Stimulated activated naive CD4-positive, alpha-beta T cell treated with Interleukin-2 at 50 U/mL for 16 hours (primary cell): ENCODE measurements at places on chromosomes 13 and 19.

DNA sequence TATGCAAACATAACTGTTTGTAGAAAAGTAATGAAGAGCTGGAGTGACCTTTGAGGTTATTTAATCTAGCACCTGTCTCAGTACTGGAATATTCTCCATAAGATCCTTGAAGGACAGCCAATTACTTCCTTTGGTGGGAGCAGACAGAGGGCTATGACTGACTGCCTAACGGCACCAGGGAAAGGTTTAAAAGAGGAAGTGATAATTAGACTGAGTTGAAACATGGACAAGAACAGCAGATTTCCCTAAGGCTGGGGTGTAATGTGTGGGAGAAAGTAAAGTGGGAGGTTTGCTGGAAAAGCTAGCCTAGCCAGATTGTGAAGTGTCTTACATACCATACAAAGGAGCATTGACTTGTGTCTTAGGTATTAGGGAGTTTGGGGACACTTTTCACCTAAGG is 191.3 kb upstream of the PCDH9 start:
- no peak for DNase-seq

DNA sequence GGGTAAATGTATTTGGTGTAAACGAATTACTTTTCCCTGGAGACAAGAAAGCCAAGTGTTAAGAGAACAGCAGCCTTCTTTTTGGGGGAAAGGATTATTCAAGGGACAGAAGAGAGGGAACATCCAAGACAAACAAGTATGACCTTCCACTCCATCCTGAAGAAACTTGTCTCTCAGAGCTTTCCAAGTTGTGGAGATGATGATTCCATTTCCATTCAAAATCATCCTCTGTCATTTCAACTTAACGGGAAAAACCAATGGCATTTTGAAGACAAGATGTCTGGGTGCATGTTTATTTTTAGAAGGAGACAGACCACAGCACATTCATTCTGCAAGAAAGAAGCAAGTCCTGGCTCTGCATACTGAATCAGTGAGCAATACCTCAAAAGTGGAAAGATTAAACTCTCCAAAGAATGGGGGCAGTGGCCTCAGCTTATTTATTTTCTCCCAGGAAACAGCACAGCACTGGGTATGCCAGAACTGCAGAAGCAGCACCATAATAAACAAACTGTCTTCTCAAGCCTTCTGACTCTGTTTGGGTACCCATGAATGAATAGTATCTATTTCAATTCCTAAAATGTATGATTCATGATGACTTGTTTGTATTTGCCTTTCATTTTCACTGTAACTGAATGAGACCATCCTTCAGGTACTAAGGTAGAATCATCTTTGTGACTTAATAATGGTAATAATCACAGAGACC is 541.0 kb downstream of the RFC3 start:
- DNase-seq, result no peak

DNA sequence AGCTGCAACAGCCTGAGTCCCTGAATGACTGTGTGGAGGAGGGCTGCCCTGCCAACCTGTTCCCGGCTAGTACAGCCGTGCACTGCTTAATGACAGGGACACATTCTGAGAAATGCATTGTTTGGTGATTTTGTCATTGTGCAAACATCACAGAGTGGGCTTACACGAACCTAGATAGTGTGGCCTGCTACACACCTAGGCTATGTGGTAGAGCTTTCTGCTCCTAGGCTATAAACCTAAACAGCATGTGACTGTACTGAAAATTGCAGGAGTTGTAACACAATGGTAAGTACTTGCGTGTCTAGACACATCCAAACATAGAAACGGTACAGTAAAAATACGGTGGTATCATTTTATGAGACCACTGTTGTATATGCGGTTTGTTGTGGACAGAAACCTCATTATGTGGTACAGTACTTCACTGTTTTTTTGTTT is 35.0 kb downstream of the VASP start:
- DNase-seq, result no peak

DNA sequence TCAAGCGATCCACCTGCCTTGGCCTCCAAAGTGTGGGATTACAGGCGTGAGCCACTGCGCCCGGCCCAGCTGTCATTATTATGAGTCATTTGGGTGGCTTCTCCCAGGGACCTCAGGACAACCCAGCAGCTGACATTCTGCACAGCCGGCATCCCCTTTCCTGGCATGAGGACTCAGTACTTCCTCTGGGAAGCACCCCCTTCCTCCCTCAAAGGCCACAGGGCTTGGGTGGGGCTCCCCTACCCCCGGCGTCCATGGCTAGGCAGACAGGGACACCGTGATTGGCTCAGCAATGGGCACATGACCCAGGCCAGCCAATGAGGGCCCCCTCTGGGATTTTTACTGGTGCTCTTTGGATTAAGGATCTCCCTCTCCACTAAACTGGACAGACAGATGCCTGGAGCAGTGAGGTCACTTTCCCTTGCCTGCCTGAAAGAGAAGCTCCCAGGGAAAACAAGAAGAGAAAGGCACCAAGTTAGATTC is 6.0 kb downstream of the KANK2 start:
- no peak for DNase-seq

- no peak for DNase-seq
Measured at GRCh38 chr13:65843314-65843731, 1386.8 kb downstream of the PCDH9 start.

DNA sequence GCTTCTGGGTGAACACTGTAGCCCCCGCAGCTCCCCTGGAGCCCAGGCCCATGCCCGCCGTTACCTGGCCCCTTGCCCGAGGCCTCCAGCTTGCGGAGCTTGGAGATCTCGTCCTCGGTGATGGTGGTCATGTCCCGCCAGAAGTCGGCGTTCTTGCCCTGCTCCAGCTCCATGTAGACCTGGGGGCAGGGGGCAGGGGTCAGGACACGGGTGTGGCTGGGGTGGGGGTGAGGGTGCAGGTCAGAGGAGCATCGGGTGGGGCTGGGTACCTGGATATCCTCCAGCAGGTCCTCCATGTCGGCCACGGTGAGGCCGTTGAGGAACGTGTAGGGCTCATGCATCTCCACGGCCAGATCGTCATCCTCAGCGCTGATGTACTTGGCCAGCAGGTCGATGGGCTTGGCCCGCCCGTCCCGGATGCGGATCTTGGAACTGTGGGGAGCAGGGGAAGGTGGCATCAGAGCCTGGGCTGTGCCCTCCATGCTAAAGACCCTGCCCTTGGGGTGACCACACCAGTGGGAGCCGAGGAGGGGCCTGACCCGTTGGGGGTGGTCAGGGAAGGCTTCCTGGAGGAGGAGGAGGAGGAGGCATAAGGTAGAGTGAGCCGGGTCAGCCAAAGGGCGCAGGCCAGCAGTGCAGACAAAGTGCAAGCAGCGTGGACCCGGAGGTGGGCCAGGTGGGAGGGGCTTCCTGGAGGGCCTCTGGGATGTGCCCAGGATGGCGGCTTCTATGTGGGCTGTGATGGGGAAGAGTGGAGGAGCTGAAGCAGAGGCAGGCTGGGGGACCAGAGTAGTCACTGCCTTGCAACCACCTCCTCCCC is 7.6 kb downstream of the CACTIN start:
- DNase-seq, result no peak

GRCh38 chr13:32829676-32830335 is 186.4 kb upstream of the KL start:
- no peak for DNase-seq

- no peak for DNase-seq
Measured at GRCh38 chr19:33408538-33409434, 35.3 kb downstream of the CEBPG start.

DNA sequence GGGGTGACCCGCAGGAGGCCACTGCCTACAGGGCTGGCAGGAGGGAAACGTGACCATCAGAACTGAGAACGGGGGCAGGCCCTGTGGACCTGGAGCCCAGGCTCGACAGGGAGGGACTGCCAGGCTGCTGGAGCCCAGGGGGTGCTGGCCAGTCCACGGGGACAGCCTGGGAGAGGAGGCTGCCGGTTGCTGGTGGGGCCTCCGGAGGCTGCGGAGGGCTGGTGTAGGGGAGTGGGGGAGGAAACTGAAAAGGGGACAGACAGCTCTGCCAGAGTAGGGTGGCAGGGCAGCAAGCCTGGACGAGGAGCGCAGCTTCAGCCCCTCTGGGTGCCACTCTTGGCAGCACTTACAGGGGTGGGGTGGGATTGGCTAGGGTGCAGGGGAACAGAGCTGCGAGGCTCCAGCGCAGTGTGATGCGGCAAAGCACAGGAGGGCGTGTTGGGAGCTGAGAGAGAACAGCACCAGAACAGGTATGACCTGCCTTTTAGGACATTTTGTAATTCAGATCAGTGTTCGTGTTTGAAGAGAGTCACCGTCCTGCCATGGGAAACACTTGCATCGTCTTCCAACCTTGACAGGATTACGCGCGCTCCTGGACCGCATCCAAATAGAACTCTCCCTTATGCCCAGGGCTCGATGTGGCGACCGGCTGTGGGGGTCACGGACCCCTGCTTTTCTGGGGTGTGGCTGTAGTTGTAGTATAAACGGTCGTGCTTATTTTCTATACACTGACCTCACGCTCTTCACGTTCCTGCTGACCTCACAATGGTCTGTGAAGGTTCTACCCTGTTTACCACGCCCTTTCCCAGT is 19.9 kb upstream of the ARHGEF7 start:
- no peak for DNase-seq

DNA sequence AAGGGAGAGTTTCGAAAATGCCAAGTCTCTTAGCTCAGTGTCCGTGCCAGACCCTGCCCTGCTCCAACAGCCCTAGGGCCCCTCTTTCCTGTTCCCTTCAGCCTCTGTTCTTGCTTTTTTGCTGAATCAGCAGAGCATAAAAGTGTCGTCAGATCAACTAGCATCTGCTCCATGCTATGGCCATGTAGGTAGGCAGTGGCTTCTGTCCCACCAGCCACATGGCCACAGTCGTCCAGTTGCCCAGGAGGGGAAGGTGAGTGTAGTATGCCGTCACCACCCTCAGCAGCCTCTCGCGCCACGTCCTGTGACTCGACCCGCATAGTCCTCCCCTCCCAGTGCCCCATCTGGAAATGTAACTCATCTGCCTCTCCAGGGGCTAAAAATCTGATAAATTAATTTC is 50.9 kb upstream of the ATP11A start:
- no peak for DNase-seq

- no peak for DNase-seq
Measured at GRCh38 chr19:52307275-52307674, 10.3 kb downstream of the ZNF480 start.

DNA sequence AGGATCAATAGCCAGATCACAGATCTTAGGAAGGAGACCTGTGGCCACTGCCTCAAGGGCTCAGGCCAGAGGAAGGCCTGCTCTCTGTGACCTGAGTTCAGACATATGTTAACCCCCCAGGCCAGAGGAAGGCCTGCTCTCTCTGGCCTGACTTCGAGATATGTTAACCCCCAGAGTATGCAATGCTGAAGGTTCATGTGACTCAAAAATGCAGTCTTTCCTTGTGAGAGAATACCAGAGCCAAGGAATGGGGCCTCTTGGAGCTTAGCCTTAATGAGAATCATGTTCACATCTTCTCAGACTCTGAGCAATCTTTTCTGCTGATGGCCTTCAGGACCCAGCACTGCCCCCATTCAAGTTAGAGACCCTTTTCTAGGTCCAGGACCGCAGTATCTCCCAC is 36.7 kb downstream of the MBNL2 start:
- no peak for DNase-seq

DNA sequence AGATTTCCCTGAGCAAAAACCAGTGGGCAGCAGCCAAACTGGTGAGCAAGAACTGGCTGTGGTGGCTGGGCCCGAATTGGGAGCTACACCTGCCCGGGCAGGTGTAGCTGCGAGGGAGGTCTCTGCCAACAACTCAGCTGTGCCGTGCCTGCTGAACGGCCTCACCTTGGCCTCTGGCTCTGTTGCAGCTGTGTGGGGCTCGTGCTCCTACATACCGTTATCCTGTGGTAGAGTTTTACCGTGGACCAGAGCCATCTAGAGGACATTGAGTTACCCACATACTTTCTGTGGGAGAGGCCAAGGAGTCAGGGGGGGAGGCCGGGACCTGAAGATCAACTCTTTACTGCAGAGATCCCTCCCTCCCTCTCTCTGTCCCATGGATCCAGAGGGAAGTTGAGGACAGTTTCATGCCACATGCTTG is 113.2 kb downstream of the TM9SF2 start:
- DNase-seq, result no peak

DNA sequence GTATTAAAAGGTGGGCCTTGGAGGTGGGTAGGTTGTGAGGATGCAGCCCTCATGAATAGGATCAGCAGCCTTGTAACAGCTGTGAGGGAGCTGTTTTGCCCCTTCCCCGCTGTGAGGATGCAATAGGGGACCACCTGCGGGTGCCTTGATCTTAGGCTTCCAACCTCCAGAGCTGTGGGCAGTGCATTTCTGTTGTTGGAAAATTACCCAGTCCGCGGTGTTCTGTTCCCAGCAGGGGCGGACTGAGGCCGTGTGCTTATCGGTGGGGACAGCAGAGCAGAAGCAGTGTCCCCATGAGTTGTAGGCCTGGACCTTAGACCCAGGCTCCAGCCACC is 54.8 kb upstream of the TEX29 start:
- no peak for DNase-seq
